ENCODE measurements at places on chromosomes 3 and 15.

- DNase-seq, result no peak
These were observed 22.9 kb downstream of the CEMIP start for GRCh38 chr15:80801891-80802680.

DNA sequence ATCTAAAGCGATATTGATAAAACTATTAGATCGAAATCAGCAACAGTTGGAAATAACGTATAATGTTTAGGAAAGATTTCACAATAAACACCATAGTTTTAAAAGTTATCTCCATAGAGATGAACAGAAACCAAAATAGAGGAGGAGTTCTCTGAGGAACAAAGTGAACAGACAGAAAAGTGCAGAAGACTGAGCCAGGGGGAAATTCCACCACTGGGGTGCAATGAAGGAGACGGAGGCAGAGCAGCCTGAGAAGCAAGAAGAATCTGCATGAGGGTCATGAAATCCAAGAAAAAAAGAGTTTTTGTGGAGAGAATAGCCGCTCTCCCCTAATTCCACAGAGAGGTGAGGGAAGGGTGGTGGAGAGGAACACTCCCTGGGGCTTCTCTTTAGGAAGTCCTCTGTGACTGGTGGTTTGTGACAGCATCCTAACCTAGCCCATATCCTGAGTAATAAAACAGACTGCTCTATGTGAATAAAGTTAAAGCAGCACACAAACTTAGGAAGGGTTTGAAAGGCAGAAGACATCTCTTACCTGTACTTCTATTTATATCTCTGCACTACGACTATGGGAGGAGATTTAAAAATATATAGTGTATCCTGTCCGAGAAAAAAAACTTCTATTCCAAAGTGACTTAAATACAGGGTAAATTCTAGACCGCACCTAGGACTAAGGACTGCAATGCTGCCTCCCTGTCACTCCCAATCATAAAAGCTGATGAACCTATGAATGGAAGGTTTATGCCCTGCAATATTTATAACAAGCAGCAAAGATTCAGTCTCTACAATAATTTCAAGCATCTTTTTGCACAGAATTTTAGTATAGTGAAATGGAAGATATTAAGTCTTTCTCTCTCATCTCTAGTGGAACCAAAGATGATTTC is 22.9 kb downstream of the ATP8B4 start:
- no peak for DNase-seq

DNA sequence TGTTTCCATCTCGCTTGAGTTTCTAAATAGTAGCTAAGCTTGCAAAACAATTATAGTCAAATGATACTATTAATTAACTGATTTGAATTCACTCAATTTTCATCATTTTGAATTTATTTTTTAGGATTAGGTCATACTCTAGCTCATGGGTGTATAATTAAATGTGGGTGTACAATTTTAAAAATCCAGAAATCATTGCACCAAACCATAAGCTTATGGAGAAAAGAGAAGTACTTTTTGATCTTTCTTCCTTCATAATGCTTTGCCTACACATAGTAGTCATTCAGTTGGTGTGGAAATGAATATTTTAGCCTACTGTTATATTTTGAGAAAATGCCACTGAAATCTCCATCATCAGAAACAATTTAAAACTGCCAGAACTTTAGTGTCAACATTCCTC is 175.1 kb downstream of the CD47 start:
- DNase-seq, result no peak

- peak; percentile 95 for DNase-seq
These were observed 1.4 kb downstream of the PLEKHO2 start for GRCh38 chr15:64842986-64843561.

- peak; percentile 90 for DNase-seq
These were observed 1.8 kb downstream of the GASK1A start for GRCh38 chr3:42980909-42981308.

DNA sequence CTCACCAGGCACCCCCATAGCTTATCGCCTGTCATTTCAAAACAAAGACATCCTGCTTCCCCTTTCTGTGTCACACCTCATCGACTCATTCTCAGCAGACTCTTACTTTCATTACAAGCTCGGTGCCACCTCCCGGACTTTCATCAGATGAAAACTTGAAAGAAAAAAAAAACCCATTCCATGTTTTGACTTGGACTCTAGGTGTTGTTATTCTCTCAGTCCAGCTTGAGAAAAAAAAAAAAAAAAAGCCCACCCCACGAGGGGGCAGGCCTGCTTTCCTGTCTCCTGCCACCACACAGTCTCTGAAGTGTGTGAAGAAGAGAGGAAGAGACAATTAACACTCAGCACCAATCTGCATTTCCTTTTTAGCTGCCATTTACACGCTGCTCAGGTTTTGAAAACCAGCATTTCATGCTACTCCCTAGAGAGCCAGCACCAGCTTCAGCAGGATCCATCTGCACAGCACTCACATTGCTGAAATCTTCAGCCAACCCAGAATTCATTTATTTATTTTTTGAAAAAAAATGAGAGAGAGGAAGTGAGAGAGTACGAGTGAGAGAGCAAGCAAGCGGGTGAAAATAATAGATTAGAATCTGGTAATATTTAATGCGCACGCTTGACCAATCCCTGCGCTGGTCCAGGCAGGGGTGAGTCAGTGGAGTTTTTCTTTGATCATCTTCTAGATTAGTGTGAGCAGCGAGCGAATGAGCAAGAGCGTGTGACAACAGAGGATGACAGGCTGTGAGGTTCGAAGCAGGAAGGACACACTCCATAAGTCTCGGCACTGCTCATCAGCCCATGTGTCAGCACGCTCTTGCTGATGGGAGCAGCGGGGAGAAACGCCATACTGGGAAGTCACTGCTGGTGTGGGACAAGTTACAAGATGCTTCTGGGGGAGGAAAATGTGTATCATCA is 23.5 kb downstream of the ZNF80 start:
- DNase-seq, result peak; percentile 20

DNA sequence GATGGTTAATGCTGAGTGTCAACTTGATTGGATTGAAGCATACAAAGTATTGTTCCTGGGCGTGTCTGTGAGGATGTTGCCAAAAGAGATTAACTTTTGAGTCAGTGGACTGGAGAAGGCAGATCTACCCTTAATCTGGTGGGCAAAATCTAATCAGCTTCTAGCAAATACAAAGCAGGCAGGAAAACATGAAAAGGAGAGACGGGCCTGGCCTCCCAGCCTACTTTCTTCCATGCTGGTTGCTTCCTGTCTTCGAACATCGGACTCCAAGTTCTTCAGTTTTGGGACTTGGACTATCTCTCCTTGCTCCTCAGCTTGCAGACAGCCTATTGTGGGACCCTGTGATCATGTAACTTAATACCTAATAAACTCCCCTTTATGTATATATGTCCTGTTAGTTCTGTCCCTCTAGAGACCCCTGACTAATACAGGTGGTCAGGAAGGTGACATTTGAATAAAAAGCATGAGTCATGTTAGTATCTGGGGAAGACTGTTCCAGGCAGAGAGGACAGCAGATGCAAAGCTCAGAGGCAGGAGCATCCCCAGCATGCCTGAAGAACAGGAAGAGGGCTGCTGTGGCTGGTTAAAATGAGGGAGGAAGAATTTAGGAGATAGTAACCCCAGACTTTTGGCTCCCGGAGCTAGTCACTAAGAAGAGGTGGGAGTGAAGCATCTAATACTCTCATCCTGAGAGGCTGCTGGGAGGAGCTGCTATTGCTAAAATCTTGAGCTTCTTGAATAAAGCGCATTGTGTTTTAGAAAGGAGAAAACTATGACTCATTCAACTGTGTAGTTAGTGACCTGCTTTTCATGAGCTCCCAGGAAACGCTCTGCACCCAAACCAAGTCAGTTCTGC is 207.4 kb upstream of the HES1 start:
- DNase-seq, result no peak
